ENCODE measurements at places on chromosomes 2 and 18.

- no peak for DNase-seq
Measured at GRCh38 chr18:3624935-3625741, 175.2 kb downstream of the TGIF1 start.

- DNase-seq: no peak
Measured at GRCh38 chr2:259789-260331, 4.0 kb downstream of the SH3YL1 start.

- DNase-seq: no peak
Measured at GRCh38 chr2:44102790-44103562, 65.7 kb upstream of the PPM1B start.

DNA sequence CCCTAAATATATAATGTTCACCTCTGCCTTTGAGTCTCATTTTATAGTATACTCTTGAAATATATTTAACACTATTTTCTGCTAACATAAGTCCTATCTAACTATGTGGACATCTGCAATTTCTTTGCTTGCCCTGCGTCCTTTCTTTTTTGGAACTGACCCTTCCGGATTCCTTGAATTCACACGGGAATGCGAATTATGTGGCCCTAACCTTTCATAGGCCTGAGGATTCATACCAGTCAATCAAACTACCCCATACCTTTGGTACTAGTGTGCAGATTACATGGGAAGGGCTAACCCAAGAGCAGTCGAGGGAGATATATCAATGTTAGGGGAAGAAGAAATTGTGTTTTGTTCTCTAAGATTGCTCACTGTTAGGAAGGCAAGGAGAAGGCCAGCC is 56.4 kb downstream of the NRXN1 start:
- DNase-seq: no peak

DNA sequence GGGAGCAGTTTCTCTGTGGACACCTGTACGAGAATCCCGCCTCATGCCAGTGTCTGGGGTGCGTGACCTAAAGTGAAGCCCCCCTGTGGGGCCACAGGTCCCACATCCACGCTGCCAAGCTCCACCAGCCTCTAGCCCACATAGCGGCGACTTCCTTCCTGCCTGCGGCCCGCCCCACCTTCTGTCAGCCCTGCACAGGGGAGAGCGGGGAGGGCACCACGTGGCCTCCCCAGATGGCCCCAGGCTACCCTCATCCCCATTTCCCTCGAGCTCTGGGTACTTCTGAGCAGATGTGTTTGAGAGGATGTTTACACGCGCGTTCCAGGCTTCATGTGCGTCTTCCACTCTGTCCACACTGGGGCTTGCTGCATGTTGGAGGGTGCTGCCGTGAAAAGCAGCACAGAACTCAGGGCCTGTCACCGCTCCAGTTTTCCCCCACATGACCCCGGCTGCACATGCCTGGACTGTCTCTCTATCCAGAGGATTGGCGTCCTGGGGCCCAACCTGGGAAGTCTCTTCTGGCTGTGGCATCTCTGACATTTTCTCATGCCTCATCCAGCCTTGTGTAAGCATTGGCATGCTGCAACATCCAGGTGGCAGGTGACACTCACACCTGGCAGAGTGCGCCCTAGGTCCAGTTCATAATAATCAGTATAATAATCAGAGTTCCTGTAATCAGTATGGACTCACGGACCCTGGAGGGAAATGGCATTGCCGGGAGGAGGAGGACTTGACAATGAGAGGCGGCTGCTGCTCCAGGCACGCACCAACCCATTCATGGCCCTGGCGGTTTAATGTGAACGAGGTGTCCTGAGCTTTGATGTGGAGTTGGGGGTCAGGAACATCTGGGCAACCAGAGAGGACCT is 146.3 kb upstream of the TWIST2 start:
- no peak for DNase-seq

DNA sequence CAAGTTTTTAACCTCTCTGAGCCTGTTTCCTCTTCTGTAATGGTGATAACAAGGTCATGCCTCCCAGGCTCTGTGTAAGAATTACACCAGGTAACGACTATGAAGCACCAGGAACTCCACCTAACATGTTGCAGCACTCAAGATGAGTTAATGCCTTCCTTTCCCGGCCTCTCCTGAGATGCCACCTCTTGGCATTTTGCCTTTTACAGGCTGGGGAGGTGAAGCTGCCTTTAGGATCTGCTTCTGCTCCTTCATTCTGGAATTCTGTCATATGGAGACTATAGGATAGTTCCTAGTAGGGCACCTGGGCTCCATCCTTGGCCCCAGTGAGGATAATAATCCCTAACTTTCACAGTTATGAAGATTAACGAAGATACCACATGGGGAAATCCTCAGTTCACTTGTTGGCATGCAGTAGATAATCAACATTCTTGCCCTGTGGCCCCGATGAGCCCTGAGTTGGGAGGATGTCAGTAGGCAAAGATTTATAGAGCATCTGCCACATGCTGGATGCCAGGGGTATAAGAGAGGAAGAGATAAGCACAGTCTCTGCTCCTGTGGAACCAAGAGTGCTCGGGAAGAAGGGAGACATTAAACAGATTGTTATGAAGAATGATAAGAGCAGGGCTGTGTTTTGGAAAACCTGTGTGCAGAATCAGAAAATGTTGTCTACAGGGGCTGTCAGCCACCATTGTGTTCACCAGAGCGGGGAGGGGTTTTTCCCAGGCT is 43.9 kb upstream of the KCNF1 start:
- DNase-seq: no peak

GRCh38 chr2:181224866-181225265 is 232.3 kb upstream of the ITGA4 start:
- no peak for DNase-seq

DNA sequence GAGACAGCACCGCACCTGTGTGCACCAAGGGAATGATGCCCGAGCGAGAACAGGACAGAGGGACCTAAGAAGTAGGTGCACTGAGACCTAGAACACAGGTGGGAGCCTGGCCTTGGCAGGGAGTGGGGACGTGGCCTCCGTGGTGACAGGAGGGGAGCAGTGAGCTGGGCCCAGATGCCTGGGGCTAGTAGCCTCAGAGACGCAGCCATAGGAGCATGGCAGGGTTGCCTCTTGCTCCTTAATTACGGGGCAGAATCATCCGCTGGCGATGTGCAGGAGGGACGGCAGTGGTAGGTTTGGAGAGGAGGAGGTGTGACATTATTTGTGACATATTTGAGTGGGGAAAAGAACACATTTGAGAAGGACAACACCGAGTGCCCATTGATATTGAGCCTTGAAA is 57.0 kb upstream of the HPCAL1 start:
- DNase-seq: no peak

- no peak for DNase-seq
Measured at GRCh38 chr18:13446024-13446423, 227.5 kb downstream of the LDLRAD4 start.

- no peak for DNase-seq
Measured at GRCh38 chr2:111227716-111228141, 107.0 kb downstream of the BCL2L11 start.

DNA sequence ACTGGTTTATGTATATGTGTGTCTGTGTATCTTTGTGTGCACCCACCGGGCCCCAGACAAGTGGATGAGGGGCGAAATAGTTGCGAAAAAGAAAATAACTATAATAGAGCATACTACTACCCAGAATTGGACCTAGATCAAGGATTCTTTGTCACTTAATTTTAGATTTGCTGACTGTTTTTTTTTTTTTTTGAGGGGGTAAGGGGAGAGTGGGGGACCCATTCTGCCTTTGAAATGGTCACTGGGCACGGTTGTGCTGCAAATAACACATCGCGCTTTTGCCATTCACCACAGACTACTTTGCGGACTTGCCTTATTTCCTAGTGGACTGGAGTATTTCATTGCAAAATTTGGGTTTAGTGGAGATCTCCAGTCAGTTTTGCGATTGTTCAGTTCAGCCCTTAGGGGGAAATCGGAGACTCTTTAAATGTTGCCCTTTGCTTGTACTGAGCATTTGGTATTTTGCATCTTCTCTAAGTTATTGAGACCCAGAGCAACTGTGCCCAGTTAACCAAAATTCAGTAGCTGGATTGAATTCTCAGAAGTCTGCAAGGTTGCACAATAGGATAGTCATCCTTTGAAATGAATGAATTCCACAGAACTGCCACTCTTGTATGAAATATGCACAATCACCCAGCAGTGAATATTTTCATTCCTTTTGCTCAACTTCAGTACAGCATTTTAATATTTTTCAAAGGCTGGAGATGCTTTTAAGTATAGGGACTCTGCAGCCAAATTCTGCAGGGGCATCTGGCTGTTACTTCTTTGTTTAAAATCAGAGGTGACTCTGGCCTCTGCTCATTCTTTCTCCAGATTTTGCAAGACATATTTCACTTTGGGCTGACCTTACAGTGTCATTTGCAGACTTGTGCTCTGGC is 2.9 kb downstream of the TRIB2 start:
- no peak for DNase-seq

- no peak for DNase-seq
Measured at GRCh38 chr2:213787869-213788268, 503.6 kb downstream of the SPAG16 start.

GRCh38 chr18:2970772-2971659 is 41.9 kb downstream of the LPIN2 start:
- peak; percentile 64 for DNase-seq

DNA sequence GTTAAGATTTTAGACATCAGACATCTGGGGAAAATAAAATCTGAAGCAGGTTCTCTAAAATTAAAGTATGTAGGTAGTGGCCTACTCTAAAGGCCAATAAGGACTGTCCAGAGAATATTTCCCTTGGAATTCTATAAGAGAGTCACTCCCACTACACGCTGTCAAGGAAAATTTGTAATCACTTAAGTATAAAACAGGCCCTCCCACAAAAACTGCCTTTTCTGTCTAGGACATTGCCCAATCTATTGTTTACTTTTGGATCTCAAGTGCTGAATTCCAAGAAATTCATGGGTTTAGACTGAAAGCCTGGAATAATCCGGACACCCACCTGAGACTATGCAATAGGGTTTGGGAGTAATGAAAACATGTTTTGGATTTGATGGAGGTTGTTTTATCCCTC is 1.7 kb upstream of the SRBD1 start:
- no peak for DNase-seq

- DNase-seq: peak; percentile 58
Measured at GRCh38 chr2:98086491-98087446, at the start of gene VWA3B. TSS of gene VWA3B (plus strand) at chr2:98087167. CDS start at chr2:98093093, 5,926 bp downstream.

DNA sequence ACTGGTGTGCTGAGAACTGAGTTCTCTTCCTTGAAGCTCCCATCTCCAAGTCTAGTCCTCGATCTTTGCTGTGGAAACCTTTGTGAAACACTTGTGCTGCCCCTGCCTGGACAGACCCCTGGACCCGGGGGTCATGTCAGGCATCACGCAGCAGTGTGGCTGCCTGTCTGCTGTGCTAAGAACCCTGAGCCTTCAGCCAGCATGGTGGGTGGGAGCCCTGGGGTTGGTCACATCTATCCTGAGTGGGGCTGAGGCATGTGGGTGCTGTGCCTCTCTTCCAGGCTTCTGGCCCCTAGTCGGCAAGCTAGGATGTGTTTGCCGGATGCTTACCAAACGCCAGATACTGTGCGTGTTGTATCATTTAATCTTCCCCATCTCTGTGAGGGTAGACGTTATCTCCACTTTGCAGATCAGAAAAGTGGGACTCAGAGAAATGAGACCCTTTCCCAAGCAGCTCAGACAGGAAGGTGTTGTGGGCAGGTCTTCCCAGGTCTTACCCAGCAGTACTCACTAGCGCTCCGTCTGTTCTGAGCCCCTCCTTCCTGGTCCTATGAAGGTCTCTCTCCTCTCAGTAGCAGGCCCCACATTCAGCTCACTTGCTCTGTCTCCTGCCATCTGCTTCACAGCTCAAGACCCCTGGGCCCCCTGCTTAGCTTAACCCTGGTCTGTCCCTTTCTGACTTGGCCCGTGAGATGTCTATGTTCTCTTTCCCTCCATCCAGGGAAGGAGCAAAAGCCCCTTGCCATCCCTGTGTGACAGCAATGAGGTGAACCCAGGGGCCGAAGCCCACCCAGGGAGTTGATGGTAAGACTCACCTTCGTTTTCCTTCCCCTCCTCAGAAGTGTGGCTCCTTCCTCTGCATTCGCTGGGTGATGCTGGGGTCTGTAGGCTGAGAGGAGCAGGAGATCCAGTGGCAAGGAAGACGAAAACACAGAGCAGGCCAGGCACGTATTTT is 242.8 kb downstream of the FAM210A start:
- DNase-seq: no peak

- no peak for DNase-seq
Measured at GRCh38 chr2:217735899-217736298, 266.9 kb downstream of the TNS1 start.

DNA sequence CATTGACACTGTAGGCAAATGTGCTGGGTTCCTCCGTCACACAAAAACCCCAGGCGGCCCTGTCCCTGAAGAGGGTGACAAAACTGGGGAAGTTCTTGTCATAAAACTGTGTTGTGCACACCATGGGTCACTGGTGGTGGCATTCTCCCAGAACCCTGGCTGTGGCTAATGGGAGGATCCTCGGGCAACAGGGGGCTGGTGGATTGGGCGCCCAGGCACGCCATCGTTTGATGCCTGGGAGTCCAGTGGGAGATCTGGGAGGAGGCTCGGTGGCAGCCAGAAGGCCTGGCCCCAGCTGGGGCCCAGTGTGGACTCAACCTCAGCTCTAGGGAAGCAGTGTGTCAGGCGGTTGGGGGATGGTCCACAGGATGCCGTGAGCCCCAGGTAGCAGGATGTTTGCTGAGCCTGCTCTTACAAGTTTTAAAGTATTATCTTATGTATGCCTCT is 140.7 kb downstream of the ACOXL start:
- no peak for DNase-seq

DNA sequence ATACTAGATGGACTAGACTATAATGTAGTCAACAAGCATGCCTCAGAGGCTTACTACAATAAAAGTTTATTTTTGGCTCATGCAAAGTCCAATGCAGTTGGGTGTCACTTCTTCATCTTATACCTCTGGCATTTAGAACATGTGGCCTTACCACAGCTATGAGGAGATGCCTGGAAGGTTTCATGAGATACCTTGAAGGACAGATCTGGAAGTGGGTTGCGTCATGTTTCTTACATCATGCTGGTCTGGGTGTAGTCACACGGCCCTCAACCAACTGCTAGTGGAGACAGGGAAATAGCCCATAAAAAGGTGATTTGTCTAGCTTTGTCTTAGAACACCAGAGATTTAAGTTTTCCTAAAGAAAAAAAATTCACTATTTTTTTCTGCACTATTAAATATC is 91.7 kb upstream of the MMADHC start:
- no peak for DNase-seq

GRCh38 chr2:214203214-214203613 is 207.6 kb upstream of the VWC2L start:
- DNase-seq: no peak

GRCh38 chr18:55012008-55012407 is 52.7 kb upstream of the CCDC68 start:
- DNase-seq: no peak

Measured in Ammon's horn (tissue), 1 donor.